T47D (cell line): ENCODE measurements at places on chromosomes 3 and 15.
A peak's percentile ranks its signal among the peaks of the same experiment; 100 is the strongest.

- DNase-seq, result no peak
Measured at GRCh38 chr15:81955382-81956062, 90.3 kb downstream of the MEX3B start.

GRCh38 chr15:50355619-50355905, 564 bp upstream of the GABPB1 start:
- DNase-seq, result no peak

GRCh38 chr3:4846543-4846942, 132.7 kb upstream of the BHLHE40 start:
- DNase-seq, result no peak

GRCh38 chr3:160676547-160677303, at the start of gene ARL14:
Gene ARL14 (plus strand): TSS chr3:160677160. CDS start chr3:160677347, 187 bp downstream.
- DNase-seq, result no peak

GRCh38 chr3:53805463-53806159, 40.6 kb downstream of the CHDH start:
- DNase-seq, result no peak

DNA sequence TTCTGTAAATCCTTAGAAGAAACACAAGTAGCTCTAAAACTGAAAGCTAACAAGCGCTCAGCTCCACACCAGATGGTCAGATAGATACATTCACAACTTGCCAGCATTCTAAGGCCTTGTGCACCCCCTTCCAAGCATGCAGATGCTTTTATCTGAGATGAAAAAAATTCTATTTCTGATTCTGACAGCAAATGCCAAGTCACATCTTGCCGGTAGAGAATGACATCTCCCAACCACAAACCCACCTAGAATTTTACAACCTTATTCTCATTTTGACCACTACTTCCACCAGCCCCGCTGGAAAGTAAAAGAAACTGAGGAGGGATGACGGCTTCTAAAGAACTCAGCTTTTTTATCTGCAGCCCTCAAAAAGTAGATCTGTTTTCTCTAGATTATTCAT, 57.7 kb downstream of the SUMF1 start:
- DNase-seq, result no peak

DNA sequence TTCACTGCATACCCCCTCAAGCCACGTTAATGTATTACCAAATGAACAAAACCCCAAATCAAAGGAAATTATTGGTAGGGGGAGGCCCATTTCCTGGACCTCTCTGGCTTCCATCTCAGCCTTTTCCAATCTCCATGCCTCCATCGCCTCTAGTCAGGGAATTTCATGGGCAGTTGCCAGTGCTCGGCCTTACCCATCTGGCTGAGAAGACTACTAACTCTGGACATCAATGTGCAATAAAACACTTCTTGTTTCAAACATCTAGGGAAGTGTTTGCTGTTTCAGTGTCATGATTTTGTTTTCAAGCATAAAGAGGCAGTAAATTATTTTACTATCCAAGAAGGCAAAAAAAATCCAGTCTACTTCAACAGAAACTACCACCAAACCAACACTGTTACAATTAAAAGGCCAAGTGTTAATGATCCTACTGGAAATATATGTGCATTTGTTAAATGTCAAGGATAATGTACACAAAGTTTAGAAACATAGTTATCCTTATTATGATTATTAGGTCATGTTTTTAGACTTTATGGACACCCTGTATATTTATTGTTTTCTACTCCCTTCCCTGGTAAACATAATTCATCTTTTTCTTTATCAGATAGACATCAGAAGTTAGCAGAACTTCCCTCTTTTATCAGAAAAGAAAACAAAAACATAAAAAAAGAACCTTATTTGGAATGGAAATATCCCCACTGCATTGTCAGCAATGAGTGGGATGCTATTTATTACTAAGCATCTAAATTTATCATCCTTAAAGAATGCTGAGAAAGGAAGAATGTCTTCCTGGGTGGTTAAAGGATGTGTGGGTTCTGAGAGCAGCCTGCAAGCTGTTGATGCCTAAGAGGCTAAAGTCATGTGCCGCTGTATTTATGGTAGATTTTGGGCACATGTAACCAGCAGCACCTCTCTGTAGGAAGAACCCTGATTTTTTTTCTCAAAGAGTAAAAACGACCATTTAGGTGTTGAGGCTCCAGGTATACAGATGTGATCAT, 15.2 kb downstream of the LDHAL6B start:
- DNase-seq, result no peak

GRCh38 chr15:57820119-57820518, 113.6 kb downstream of the POLR2M start:
- no peak for DNase-seq

DNA sequence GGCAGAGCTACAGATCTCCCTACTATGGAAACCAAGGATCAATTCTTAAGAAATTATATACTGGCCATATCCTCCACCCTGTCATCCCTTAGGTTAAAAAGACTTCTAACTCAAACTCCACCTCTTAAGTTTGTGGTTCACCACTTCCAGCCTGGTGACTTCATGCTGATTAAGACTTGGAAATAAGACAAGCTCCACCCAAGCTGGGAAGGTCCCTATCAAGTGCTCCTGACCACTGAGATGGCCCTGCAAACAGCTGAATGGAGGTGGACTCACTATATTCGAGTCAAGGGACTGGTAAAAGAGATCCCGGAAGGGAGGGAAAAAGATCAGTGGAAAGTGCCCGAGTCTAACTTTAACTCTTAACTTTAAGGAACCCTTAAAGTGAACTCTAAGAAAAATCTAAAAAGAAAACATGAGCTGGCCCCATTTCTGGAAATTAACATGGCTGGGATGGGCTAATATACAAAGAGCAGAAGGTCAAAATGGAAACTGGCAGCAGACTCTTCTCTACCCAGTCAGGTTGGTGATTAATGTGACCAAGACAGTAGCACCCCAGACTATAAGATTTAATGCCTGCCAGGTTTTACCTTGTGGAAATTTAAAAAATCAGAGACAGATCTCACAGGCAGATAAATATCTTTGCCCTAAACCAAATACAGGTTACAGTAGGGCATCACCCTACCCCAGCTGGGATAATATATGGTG, 43.9 kb downstream of the PPCDC start:
- DNase-seq, result no peak

DNA sequence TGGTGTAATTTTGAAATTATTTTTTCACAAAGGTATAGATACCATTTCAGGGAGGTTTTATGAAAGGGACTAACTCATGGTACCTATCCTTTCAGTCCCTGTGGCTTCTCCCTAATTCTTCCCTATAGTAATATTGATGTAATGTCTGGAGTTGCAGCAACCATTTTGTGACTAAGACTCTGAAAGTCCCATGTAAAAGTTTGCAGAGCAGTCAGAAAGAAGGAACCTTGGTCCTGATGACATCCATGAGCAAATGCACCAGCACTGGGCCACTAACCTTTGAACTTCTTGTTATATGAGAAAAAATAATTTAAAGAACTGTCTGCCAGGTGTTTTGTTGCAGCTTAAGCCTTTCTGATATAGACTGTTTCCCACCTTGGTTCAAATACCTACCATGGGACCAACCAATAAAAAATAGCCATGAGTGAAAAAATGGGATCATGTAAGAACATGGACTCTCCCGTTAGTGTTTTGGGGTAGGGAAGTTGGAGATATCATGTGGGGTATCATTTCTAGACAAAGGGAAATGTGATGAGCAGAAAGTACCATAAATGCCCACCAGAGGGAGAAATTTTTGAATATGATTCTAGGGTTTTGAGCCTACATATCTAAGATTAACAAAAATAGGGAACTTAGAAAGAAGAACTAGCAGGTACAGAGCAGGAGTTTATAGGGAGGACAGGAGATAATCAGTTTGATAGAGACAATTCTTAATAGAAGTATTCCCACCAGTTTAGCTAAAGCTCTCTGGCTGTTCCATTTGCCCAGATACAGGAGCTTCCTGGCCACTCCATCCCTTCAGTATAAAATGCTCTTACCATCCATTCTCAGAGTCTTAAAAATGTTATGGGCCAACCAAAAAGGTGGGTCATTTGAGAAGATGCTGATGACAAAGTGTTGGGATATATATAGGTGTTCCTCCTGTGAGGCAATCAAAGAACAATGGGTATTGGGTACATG, 3.4 kb upstream of the CPOX start:
- peak; percentile 49 for DNase-seq

DNA sequence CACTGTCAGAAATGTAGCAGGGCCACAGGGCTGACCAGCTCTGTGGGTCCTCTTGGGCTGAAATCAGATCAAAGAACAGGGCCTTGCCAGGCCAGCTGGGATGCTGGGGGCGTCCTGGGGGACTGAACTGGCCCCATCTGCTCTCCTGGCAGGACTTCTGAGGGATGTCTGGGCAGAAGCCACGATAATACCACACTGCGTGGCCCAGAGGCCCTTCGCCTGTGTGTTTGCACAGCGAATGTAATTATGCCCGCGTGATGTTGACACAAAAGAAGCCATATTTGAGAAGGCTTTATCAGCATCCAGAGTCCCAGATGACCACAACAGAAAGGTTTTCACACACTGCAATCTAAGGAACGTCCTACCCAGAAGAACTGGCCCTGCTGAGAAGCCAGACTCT, 174.0 kb downstream of the RAB11A start:
- DNase-seq, result no peak

DNA sequence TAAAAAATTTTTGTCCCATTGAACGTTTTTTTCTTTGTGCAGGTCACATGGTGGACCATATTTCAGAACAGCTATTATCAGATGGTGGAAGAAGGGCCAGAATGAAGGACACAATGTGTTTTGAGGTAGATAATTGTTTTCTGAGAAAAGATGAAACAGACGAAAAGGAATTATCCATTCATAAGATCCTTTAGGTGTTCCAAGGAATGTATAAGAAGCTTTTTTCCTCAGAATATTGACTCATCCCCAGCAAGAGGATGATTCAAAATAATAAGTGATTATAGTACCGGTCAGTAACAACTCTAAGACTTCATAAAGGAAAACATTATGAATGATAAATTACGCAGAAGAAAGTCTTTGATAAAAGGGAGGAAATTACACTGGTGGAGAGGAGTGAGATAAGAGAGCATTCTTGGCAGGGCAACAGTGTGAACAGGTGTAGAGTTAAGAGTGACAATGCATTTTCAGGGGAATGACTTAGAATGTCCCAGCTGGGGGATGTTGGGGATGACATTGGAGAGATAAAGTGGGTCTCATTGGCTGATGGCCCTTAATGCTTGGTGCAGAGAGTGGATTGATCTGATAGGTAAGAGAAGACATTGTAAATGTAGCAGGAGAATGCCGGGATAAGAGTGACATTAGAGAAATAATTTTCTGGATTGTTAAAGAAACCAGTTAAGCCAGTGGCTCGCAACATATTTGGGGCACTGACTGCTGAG, 27.0 kb upstream of the AQP9 start:
- DNase-seq, result no peak
